ENCODE measurements at places on chromosomes 12 and 14.

- peak; percentile 26 for DNase-seq
Measured at GRCh38 chr12:104886418-104887401, 71.4 kb downstream of the SLC41A2 start.

- DNase-seq: no peak
Measured at GRCh38 chr14:69043596-69044260, 64.6 kb upstream of the ACTN1 start.

- DNase-seq: no peak
Measured at GRCh38 chr14:68359022-68359836, 433.6 kb downstream of the ZFP36L1 start.

DNA sequence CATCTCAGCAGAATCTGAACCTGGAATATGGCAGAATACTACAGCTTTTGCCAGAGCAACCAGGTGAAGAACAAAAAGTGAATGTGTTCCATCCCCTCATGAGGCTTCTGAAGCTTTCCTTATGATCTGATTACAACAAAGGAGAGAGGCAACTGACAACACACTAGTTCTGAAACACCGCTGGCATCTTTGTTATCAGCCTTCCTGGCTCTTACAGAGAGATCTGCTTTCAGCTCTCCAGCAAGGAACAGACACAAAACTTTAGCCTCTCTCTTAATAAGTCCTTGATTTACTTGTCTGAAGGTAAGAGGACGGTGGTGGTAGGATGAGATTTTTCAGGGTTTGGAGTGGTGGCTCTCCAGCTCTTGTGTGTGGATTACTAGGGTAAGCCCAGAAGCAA is 227.0 kb downstream of the PPM1H start:
- no peak for DNase-seq

DNA sequence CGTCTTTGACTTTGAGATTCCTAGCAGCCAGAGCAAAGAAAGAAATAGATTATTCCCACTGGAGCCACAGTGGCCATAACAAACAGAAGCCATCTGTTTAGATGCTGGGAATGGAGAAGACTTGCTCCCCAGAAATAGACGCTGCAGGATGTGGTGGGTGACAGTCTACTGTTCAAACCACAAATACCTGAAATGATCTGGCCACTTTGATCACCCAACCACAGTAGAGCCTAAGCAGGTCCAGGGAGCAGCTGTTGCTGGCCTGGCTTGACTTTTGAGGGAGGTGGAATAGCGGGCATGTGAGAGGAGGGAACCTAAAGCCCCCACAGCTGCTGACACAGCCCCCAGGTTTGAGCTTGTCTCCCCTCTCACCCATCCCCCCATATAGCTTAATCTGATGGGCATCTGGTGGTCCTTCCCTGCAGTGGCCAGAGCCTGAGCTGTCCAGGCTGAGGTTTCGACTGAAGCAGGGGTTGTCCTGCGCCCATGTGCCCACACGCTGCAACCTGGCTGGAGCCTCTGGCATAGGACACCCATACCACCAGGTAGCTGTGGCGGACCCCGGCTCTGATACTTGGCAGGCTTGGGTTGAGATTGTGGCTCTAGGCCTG is 38.7 kb downstream of the SH2B3 start:
- no peak for DNase-seq

DNA sequence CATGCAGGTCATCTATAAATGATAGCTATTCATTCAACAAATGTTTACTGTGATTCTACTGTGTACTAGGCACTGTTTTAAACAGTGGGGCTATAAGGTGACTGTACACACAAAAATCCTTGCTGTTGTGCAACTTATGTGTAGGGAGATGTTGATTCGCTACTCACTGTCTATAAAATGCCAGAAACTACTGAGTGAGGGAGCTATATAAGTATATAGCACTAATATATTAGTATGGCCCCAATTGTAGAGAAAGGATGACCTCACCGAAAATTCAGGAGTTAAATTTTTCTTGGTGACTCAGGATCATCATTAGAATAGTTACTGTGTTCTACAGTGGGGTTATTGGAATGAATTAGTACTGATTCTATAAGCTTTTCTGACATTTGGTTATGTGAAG is 117.4 kb downstream of the TGFB3 start:
- no peak for DNase-seq

DNA sequence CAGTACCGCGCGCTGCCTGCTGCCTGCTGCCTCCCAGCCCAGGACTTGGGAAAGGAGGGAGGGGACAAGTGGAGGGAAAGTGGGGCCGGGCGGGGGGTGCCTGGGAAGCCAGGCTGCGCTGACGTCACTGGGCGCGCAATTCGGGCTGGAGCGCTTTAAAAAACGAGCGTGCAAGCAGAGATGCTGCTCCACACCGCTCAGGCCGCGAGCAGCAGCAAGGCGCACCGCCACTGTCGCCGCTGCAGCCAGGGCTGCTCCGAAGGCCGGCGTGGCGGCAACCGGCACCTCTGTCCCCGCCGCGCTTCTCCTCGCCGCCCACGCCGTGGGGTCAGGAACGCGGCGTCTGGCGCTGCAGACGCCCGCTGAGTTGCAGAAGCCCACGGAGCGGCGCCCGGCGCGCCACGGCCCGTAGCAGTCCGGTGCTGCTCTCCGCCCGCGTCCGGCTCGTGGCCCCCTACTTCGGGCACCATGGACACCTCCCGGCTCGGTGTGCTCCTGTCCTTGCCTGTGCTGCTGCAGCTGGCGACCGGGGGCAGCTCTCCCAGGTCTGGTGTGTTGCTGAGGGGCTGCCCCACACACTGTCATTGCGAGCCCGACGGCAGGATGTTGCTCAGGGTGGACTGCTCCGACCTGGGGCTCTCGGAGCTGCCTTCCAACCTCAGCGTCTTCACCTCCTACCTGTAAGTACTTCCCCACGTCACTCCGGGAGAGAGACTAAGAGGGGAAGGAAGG is at the start of gene LGR5:
LGR5 (plus strand) TSS at position 186 of the 732 bp plus-strand sequence; CDS start at position 469, 283 bp downstream.
- peak; percentile 88 for DNase-seq

GRCh38 chr12:113262710-113263109 is 41.4 kb downstream of the TPCN1 start:
- no peak for DNase-seq

GRCh38 chr14:51871846-51872245 is 11.4 kb downstream of the GNG2 start:
- DNase-seq: no peak

DNA sequence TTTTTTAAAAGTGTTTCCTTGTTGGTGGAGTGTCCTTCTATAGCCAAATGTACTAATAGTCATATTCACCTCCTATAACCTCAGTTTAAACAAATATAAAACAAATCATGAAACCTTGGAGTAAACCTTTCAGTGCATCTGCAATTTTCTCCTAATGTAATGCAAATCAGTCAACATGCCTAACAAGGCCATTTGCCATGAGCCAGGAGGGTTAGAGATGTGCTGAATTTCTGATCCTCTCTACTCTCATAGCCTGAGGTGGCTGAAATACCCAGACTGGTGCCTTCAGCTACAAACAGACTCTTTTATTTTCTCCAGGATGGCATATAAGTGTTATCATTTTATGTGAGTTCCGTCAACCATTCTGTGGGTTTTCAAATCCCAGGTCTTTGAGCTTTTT is 908.1 kb downstream of the GALC start:
- no peak for DNase-seq

DNA sequence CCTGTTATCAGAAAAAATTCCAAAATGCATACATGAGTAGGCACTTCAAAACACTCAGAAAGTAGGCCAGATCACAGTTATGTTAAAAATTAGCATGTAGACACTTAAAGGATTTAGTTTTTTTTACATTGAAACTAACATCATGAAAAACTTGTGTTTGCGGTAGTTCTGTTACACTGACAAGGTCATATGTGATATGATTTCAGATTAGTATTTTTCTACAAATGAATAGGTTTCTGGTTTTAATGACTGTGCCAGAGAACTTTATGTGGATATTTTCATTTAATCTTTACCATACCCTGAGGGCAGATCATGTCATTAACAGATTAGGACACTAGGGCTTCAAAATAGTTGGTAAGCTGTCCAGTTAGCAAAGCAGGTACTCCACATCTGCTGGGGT is 20.7 kb downstream of the YARS2 start:
- DNase-seq: no peak

DNA sequence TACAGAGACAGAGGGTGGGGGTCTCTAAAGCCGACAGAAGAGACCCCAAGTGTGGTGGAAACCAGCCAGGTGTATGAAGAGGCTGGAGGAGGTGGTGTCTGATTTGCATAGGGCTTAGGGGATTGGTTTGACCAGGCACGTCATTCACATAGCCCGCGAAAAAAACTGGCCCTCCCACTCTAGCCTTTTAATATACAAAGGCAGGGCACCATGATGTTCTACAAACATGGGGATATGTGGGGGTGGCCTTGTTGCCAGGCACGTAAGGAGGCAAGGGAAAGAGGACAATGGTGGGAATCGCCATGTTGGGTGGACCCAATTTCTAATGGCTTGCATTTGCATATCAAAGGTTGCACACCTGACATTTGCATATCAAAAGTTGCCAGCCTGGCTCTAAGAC is 13.2 kb downstream of the LALBA start:
- peak; percentile 9 for DNase-seq

Measured in NCI-H774 (cell line).